ENCODE measurements at places on chromosomes 13 and 19.

DNA sequence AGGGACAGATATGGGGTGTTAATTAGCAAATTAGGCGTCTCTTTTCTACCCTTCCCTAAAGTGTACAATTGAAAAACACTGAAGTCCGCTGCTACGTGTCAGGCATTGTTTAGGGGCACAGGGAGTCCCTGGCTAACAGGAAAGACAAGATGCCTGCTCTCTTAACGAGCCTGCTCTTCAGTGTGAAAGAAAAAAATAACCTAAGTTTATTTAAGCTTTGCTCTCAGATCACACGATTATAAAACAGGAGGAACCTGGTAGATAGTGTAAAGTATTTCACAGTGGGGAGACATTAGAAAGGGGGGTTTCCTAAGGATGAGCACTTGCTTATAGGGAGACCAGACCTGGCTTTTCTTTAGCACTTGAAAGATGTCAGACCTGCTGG lies 38.7 kb downstream of the IGFL2 start:
- DNase-seq: no peak

GRCh38 chr19:18427080-18427742 lies 8.0 kb downstream of the SSBP4 start:
- DNase-seq: no peak

DNA sequence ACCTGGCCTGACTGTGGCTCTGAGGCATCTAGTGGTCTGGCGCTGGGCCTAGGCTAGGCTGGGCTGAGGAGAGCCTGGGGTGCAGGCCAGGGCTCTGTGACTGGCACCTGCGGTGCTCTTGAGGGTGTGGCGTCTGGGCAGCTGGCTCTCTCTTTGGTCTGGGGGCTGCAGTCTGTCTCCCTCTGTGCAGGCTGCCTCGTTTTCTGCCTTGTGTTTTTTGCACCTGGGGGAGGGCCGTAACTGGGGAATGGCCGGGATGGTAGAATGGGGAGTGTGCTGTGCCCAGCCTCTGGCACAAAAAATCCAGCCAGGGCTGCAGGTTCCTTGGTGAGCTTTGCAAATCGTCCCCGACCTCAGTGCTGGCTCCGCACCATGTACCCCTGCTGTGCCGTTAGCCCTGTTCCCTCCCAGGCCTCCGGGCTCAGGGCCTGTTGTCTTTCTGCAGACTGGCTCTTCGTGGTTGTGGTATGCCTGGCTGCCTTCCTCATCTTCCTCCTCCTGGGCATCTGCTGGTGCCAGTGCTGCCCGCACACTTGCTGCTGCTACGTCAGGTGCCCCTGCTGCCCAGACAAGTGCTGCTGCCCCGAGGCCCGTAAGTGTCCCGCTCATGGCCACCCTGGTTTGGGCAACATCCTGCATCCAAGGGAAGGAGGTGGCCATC lies 6.5 kb upstream of the USF2 start:
- DNase-seq: no peak

- DNase-seq: no peak
Measured at GRCh38 chr13:76600081-76600480, 286.1 kb downstream of the KCTD12 start.

DNA sequence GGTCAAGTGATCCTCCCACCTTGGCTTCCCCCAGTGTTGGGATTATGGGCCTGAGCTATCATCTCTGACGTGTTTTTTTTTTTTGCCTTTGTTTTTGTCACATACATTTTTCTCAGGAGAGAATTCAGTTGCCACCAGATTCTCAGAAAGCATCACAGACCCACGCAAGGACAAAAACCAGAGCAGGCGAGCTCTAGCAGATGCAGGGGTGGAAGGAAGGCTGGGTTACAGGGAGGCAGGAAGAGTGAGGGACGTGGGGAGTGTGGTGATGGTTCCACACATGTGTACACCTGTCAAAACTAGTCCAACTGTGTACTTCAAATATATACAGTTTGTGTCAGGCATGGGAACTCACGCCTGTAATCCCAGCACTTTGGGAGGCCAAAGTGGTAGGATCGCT lies 4.3 kb downstream of the TMEM161A start:
- DNase-seq: no peak

GRCh38 chr13:27450921-27451471 lies 632 bp upstream of the MTIF3 start:
- DNase-seq: no peak
